Pulmonary artery endothelial cell (primary cell): ENCODE measurements at places on chromosomes 2 and 18.
A peak's percentile ranks its signal among the peaks of the same experiment; 100 is the strongest.

DNA sequence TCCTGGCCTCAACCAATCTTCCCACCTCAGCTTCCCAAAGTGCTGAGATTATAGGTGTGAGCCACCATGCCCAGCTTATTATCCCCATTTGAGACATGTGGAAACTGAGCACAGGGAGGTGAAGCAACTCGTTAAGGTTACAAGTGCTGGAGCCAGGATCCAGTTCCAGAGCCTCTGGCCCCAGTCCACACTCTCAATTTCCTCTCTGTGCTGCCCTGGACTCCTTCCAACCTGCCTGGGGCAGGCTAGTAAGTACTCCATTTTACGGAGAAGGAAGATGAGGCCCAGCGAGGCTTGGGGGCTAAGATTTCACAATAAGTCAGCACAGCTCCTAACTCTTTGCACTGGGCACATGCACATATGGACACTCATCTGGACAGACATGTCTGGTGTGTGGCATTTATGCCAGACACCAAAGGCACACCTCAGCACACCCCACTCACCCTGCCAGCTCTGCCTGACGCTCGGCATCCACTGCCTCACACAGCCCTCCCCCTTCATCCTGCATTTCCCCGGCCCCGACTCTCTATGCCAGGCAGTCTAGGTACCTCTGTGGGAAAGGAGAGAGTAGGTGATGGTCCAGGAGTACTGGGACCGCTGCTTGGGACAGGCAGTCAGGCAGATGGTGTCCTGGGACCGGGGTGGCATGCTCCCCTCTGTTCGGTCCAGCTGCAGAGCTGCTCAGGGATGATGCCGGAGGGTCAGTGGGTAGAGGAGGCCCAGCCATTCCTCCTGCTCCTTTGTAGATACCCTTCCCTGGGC is 20.5 kb downstream of the CFAP65 start:
- DNase-seq: no peak

GRCh38 chr2:158724803-158725381 is 70.2 kb upstream of the DAPL1 start:
- no peak for DNase-seq

- DNase-seq: no peak
Observed at GRCh38 chr2:171136024-171136423, 24.7 kb downstream of the TLK1 start.

- DNase-seq: no peak
Observed at GRCh38 chr2:222713002-222713401, 41.5 kb downstream of the MOGAT1 start.

- DNase-seq: no peak
Observed at GRCh38 chr2:10392951-10393639, 55.0 kb downstream of the ODC1 start.

DNA sequence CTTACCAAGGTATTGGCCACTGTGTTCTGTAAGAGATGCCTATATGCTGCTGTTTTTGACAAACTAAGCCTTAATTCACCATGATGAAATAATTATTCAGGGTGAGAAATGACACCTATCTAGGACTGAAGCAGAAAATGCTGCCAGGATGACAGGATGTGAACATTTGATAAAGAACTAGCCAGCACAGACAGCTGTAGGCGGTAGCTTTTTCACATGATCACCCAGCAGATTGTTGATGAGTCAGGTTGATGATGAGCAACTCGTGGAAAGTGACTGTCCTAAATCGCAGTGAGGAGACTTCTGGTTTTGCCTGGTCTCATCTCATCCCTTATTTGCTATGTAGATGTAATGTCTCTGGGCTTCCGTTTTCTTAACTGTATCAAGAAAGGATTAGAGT is 144.1 kb downstream of the PRPF40A start:
- DNase-seq: no peak

- no peak for DNase-seq
Observed at GRCh38 chr2:25339791-25340180, 1.9 kb downstream of the DNMT3A start.

- no peak for DNase-seq
Observed at GRCh38 chr18:47316924-47317323, 65.5 kb upstream of the SKOR2 start.

DNA sequence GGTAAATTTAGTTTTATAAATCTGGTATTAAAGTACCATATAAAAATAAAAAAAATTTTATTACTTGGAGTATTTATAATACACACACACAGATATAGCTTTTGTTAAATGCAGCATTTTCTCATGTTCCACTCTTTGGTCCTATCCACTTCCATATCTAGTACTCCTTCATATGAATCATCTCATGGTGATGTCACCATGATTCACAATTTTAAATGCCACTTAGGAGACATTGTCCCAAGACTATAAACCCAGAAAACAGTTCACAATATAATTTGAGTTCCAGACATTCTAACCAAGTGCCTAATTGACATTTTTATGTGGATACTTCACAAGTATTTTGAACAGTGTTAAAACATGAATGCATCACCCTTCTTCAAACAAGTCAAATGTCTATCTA is 1398.3 kb downstream of the DSC3 start:
- no peak for DNase-seq

- no peak for DNase-seq
Observed at GRCh38 chr2:196902828-196903227, 23.7 kb downstream of the PGAP1 start.

DNA sequence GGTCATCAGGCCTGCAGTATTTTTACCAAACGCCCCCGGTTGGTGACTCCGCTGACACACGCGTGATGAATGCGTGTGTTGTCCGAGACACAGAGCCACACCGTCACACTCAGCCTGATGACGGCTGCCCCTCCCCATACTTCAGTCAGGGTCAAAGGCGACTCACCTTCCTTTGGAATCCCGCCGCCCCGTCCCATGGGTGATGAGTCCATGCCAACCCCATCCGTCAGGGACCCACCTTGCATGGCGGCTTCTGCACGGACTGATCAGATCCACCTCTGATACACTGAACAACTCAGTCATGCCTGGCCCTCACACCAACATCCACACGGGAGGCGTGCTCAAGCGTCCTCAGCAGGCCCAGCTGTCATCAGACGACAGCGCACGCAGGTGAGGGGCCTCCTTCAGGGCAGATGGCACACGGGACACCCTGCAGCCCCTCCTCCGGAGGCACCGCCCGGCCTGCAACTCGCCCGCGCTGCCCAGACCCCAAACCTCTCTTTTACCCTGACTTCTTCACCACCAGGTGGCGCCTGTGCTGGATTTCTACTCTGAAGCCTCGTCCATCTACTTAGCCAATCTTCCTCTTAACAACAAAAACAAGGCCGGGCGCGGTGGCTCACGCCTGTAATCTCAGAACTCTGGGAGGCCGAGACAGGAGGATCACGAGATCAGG is 89.2 kb downstream of the ZNF516 start:
- DNase-seq: peak; percentile 11

GRCh38 chr2:143433251-143433650 is 304.0 kb downstream of the ARHGAP15 start:
- DNase-seq: no peak

DNA sequence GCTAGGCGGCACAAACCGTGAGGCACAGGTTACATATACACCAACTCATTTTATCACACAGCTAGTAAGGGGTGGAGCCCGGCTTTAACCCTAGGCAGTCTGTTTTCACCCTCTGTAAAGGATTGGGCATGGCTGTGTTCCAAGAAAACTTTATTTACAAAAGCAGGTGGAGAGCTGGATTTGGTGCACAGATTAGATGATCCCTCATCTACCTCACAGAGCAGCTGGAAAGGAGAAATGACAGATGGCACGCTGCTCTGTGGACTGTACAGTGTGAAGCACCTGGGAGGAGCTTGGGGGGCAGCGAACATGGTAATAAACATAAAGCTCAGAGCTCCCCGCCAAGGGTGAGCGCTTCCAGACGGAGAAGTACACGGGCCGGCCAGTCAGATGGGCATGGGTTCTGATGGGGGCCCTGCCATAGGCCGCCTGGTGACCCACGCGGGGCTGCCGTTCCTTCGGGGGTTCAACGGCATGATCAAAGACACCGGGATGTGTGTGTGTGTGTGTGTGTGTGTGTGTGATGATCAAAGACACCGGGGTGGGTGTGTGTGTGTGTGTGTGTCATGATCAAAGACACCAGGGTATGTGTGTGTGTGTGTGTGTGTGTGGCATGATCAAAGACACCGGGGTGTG is 862 bp upstream of the TMEM177 start:
- no peak for DNase-seq

DNA sequence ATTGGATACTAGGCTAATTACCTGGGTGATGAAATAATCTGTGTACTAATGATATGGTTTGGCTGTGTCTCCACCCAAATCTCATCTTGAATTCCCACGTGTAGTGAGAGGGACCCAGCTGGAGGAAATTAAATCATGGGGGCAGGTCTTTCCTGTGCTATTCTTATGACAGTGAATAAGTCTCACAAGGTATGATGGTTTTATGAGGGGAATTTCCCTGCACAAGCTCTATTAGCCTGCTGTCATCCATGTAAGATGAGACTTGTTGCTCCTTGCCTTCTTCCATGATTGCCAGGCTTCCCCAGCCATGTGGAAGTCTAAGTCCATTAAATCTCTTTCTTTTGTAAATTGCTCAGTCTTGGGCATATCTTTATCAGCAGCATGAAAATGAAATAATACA is 394.1 kb upstream of the SYT4 start:
- DNase-seq: no peak
